ENCODE measurements at places on chromosomes 2 and 18.

GRCh38 chr18:48228841-48229240, 180.3 kb downstream of the ZBTB7C start:
- DNase-seq: no peak

DNA sequence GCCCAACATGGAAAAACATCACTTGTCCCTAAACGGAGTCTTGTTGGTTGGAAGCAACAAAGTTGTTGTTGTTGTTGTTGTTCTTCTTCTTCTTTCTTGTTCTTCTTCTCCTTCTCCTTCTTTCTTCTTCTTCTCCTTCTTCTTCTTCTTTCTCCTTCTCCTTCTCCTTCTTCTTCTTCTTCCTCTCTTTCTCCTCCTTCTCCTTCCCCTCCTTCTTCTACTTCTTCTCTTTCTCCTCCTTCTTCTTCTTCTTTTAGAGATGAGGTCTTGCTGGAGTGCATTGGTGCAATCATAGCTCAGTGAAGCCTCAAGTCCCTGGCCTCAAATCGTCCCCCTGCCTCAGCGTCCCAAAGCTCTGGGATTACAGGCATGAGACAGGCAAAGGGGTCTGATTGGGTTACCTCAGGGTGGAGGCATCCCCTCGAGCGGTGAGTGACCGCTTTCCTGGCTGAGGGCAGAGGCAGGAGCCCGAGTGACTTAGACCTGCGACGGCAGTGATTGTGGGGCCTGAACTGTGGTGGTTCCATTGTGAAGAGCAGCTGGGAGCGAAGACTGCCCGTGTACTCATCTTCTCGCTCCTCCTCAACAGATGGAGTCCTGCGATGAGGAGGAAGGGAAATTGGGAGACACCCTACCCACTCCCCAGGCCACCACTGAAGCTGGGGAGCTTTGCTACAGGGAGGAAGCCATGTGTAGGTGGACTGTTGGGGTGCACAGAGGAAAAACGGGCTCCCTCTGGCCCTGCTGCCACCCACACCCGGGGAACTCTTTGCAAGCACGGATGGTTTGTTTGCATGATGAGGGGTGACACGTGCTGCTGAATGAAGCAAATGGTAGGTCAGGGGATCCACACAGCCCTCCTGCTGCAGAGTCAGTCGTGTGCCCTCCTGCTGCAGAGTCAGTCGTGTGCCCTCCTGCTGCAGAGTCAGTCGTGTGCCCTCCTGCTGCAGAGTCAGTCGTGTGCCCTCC, 7.0 kb upstream of the PER2 start:
- no peak for DNase-seq

DNA sequence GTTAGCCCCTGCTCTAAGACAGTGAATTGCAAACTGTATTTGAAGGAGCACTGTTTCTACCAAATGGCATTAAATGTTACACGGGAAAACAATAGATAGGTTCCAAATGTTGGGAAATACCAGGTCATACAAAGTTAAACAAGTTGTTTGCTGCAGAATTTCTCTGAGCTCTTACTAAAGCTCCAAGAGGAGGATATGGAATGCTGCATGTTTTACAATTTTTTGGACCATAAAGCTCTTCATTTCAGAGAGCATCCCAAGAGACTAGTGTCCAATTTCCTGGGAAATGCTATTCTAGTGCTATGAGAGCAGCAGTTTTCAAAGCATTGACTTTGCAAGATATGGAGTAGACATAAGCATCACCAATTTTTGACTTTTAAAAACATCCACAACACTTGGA, 155.6 kb upstream of the CCDC68 start:
- DNase-seq: no peak

- no peak for DNase-seq
These were observed 18.4 kb downstream of the INPP4A start for GRCh38 chr2:98463081-98463481.

- DNase-seq: peak; percentile 87
These were observed 10.5 kb downstream of the CROCC2 start for GRCh38 chr2:240916571-240917008.

DNA sequence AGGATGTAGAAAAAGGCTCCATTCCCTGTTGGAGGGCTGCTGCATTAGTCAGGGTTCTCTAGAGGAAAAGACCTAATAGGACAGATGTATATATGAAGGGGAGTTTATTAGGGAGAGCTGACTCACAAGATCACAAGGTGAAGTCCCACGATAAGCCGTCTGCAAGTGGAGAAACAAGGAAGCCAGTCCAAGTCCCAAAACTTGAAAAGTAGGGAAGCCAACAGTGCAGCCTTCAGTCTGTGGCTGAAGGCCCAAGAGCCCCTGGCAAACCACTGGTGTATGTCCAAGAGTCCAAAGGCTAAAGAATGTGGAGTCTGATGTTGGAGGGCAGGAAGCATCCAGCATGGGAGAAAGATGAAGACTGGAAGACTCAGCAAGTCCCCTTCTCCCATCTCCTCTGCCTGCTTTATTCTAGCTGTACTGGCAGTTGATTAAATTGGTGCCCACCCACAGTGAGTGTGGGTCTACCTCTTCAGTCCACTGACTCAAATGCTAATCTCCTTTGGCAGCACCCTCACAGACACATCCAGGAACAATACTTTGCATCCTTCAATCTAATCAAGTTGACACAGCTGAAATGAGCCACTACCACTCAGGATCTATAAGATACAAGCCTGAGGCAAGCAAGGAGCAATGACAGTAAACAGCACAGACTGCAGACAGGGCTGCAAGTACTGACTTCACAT, 30.0 kb upstream of the ATG16L1 start:
- DNase-seq: no peak

GRCh38 chr2:62363166-62363565, 142.8 kb downstream of the TMEM17 start:
- no peak for DNase-seq

DNA sequence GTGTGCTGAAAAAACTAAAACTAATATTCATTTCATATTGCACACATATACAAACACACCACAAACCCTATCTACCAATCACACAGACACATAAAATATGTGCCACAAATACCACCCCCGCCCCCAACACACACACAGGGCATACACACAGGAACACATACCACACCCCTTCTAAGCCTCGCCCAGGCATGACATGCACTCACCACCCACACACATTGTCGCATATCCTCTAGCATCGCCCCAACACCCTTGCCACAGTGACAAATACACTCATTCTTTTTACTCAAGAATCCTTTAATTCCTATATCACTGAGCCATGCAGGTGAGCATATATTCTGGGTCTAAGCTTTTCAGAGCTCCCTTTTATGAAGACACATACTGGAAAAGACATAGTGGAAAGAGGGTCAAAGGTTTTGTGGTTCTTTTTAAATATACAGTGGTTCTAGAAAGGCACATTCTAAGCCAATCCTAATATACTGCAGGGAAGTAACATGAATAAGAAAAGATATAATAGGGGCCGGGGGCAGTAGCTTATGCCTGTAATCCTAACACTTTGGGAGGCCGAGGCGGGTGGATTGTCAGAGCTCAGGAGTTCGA, 24.5 kb upstream of the LCLAT1 start:
- DNase-seq: no peak

GRCh38 chr18:3060667-3061580, 48.0 kb upstream of the LPIN2 start:
- no peak for DNase-seq

GRCh38 chr2:136032817-136033535, 47.5 kb upstream of the DARS1 start:
- DNase-seq: no peak

- no peak for DNase-seq
These were observed 1.1 kb downstream of the HADHB start for GRCh38 chr2:26245810-26246209.

DNA sequence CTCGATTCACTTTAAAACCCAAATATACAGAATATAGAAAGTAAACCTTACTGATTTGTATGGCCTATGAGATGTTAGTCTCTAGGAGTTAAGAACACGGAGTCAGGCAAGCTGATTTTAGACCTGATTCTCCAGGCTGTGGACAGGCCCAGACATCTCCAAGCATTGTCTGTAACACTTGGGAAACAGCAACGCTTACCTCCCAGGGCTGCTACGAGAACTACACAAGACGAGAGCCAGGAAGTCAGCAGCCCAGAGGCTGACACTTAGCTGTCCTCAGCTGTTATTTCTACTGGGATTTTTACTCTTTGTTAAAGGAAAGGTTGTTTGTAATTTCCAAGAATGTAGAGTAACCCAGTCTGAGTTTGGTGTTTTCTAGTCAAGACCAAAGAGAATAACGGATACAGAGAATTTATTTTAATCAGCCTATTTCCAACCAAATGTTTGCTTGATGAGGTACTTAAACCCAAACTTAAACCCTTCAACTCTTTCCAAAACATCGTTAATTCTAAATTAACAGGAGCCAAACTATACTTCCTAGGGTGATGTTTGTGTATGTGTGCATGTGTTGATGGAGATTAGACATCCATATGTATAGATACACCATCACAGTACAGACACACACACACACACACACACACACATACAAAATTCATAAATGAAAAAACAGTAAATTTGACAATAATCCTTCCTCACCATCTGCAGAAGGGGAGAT, 123.4 kb downstream of the LAMA1 start:
- no peak for DNase-seq

- DNase-seq: no peak
These were observed 550.5 kb downstream of the SPAG16 start for GRCh38 chr2:213834746-213835145.

DNA sequence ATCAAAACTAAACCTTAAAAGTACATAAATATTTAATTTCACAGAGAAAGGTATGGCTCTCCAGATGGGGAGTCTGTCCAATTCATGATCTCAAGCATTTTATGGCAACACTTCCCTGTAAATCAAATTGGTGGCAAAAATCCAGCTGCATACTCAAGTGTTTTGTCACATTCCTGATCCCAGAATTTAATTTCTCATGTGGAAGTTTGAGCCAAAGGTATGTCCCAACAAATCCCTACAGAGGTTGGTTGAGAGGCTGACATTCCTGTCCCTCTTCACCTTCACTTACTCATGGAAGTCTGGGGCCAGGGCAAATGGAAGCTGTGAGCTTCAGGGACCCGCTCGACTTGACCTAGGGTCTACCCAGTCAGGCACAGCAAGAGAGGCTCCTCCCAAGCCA, 17.7 kb downstream of the KLF7 start:
- no peak for DNase-seq

- peak; percentile 50 for DNase-seq
These were observed 294.1 kb downstream of the BCL2 start for GRCh38 chr18:63025251-63026090.

DNA sequence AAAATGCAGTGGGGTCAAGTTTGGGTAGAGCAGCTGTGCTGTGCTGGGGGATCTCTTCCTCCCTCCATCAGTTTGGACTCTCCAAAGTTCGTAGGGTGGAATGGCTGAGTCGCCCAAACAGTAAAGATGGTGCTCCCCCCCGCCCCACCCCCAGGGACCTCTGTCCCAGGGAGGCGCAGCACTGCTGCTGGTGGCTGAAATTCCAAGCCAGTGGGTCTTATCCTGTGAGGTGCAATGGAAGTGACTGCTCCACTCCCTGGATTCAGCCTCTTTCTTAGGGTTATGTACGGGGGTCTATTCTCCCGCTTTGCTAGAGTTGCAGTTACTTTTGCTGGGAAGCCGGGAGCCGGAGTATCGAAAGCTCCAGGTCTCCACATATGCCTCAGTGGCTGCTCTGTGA, 97.5 kb upstream of the CTAGE1 start:
- DNase-seq: no peak

DNA sequence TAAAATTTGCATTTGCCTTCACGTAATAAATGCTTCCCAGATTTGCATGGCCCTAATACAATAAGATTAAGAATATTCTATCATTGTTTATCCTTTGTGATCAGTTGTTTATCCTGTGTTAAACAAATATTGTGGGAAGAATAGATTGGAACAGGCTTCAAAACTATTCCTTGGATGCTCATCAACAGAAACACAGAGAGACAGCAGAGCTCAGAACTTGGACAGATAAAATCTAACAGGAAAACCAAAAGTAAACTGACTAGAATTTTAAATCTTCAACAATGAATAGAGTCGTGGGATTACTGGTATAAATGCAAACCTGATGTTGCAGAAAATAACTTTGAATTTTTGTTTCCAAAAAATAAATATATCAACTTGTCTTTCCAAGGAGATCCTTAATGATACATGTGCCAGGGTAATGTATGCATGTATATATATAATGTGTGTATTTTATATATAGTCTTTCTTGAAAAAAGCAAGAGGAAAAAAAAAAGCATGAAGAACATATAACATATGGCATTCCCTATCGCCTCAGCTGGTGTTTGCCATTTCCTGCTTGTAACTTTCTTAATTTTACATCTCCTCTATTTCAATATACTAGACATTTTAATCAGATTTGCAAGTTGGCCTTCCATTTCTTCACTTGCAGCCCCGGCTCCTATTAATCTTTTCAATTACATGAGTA, 59.9 kb upstream of the TANK start:
- no peak for DNase-seq

GRCh38 chr18:58009166-58009565, 34.9 kb upstream of the NEDD4L start:
- DNase-seq: no peak

- no peak for DNase-seq
These were observed 100.1 kb upstream of the MAP4K4 start for GRCh38 chr2:101597347-101597944.

Data from iPS-NIHi11 (cell line).